Activated T-helper 1 cell treated with anti-CD3 and anti-CD28 coated beads, Interleukin-2, amount 50 U/mL, for 16 hours (primary cell): ENCODE measurements at places on chromosomes 3 and 15.

GRCh38 chr15:56973463-56973862, 55.0 kb downstream of the TCF12 start:
- no peak for DNase-seq

- DNase-seq = no peak
Observed at GRCh38 chr3:178205740-178206139, 330.5 kb upstream of the KCNMB2 start.

- DNase-seq = no peak
Observed at GRCh38 chr3:161222662-161223061, 1.6 kb downstream of the NMD3 start.

- DNase-seq = no peak
Observed at GRCh38 chr3:88321363-88322050, 171.7 kb downstream of the C3orf38 start.

DNA sequence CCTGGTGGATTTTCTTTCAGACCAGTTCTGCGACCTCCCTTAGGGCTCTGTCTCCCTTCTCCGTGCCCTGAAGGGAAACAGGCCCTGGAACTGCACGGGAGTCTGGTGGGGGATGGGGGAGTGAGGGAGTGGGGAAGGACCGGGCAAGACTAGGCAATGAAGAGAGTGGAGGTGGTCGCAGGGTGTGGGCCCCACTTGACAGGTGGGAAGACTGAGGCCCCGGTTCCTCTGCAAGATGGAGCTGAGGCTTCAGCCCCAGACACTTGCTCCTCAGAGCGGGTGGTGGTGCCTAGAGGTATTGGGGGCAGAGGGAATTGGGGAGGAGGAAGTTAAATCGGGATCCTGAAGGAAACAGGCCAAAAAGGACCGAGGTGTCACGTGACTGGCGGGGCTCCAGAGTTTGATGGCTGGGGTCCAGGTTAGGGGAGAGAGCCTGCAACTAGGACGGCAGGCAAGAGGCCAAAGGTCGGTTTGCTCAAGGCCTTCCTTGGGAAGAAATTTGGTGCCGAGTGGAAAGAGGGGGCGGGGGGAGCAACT, 597 bp upstream of the CAMK1 start:
- DNase-seq = no peak

GRCh38 chr3:112632596-112632995, 8.3 kb downstream of the CCDC80 start:
- DNase-seq = no peak

DNA sequence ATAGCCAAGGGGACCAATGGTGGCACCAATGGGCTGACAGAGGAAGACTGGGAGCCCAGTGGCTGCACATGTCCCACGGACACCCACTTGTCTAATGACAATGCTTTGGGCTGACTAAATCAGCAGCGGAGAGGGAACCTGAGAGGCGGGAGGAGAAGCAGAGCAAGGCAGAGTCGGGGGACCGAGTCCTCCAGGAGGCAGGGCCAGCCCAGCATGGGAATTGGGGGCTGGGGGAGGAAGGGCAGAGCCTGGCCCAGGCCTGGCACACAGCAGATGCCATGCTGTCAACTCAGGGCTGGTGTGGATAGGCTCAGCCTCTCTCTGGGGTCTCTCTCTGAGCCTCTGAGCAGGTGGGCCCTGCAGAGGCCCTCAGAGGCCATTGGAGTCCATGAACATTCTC, 78.4 kb upstream of the KLF13 start:
- DNase-seq = no peak

GRCh38 chr15:98648654-98649471, 524 bp downstream of the IGF1R start:
- DNase-seq = peak; percentile 4

DNA sequence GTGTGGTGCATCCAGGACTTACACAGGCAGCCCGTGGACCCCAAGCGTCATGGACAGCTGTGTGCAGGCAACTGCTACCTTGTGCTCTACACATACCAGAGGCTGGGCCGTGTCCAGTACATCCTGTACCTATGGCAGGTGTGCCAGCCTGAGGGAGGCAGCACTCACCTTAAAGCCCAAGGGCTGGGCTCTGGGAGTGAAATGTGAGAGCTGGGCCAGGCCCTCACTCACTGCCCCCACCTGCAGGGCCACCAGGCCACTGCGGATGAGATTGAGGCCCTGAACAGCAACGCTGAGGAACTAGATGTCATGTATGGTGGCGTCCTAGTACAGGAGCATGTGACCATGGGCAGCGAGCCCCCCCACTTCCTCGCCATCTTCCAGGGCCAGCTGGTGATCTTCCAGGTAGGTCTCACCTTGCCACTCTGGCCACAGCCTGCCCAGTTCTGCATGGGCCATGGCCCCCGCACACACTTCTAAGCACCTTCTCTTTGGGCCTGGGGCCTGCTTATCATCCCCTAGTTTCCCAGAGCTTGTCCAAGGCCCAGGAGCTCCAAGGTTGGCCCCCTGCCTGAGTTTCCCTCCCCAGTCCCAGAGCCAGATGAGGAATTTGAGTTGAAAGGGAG, 11.0 kb downstream of the VILL start:
- no peak for DNase-seq

GRCh38 chr3:129422897-129423296, 5.5 kb downstream of the EFCAB12 start:
- no peak for DNase-seq

DNA sequence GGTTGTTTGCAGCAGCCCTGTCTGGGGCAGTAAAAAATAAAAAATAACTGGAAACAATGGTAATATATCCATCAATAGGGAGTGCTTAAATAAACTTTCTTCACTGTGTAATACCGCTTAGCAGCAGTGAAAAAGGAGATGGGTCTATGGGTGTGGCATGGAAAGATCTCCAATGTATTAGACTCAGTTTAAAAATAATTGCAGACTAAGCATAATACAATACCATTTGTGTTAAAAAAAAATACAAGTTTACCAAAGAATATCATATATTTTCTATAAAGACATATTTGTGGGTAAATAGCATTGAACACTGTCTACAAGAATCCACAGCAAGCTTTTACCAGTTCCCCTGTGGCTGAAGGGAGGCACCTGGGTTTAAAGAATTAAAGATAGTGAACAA, 1.0 kb upstream of the ARHGEF3 start:
- no peak for DNase-seq

DNA sequence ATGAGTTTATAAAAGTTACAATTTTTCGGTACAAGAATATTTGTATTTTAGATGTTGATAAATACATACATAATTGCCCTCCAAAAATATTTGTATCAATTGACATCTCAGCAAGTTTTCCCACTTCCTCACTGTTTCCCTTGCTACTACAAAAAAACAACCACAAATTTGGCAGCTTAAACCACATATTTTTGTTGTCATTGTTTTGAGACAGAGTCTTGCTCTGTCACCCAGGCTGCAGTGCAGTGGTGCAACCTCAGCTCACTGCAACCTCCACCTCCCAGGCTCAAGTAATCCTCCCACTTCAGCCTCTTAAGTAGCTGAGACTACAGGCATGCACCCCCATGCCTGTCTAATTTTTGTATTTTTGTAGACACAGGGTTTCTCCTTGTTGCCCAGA, 162.8 kb upstream of the RARB start:
- no peak for DNase-seq

GRCh38 chr3:104437891-104438290, 928.8 kb upstream of the ALCAM start:
- DNase-seq = no peak

DNA sequence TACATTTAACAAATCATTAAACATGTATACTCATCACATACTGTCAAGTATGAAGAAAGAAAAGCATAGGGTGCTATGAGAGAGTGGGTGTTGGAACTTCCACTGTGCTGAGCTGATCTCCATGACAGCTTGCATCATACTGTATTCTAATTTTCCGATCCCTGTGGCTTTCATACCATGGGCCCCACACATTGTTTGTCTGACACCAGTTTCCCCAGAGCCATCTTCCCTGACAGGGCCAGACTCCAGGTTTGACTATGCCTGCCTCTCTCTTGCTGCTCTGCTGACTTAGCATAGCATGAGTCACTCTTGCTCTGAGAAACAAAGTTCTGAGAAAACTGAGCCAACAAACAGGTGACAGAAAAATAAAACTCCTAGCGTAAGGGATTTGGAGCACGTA, 37.0 kb upstream of the CASR start:
- peak; percentile 30 for DNase-seq

DNA sequence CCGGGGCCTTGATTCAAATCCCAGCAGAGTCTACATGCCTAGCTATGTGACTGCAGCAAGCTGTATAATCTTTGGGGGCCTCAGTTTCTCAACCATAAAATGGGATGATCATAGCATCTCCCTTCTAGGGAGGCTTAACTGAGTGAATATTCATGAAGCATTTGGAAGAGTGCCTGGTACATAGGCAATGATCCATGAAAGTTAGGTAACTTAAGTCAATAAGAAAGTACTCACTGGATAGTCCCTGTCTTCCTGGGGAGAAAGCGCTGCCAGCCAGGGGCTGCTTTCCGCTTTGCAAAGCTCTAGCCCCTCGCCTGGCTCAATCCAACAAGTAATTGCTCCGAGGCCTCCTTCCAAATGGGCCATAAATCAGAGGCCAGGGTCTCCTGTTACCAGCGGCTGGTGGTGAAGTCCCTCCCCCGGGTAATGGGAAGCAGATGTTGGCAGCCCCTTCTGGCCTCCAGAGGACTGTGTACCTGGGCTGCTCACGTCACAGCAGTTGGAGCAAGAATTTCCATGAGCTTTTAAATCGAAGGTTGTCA, 521.9 kb upstream of the PROK2 start:
- DNase-seq = no peak

- no peak for DNase-seq
Observed at GRCh38 chr3:43883729-43884396, 193.1 kb downstream of the ABHD5 start.

DNA sequence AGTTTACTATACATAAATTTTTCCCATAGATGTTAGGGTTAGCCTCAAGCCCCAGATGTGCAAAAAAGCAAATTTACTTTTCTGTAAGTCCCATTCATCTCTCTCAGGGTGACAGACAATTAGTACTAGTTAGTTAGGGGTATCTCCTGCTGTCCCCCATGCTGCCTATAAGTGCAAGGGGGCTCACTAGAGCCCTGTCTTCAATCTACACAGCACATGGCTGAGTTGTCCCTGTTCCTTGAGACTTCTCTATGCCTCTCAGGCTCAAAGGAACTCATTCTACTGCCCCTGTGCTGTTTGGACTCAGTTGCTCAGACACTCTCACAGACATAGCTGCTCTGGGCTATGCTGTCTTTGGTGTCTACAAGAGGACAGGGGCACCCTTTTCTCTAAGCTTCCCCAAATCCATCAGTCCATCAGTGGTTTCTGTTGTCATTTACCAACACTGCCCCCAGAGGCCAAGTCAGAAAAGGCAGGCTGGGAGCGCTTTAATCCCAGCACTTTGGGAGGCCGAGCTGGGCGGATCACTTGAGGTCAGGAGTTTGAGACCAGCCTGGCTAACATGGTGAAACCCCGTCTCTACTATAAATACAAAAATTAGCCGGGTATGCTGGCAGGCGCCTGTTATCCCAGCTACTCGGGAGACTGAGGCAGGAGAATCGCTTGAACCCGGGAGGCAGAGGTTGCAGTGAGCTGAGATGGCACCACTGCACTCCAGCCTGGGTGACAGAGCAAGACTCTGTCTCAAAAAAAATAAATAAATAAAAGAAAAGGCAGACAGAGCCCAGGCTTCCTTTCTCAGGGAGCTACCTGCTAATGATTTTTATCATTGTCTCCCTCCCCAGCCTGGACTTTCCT, 31.4 kb upstream of the PRTG start:
- DNase-seq = no peak
